ENCODE measurements at places on chromosomes 1 and 21.

DNA sequence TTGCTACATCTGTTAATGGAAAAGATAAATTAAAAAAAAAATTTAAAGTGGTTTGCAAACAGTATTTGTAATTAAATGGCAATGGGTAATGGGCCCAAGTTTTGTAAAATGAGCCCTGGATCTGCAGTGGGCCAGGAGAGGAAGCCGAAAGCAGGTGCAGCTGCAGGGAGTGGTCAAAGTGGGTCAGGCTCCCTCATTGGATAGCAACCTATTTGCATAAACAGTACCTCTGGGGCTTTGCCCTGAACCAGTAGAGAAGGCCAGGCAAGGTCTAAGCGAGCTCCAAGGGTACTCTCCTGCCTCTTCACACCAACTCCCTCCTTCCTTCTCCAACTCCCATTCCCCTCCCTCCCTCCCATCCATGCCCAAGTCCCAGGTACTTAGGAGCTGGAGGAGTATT, 138.9 kb downstream of the HMGB4 start:
- DNase-seq = no peak

DNA sequence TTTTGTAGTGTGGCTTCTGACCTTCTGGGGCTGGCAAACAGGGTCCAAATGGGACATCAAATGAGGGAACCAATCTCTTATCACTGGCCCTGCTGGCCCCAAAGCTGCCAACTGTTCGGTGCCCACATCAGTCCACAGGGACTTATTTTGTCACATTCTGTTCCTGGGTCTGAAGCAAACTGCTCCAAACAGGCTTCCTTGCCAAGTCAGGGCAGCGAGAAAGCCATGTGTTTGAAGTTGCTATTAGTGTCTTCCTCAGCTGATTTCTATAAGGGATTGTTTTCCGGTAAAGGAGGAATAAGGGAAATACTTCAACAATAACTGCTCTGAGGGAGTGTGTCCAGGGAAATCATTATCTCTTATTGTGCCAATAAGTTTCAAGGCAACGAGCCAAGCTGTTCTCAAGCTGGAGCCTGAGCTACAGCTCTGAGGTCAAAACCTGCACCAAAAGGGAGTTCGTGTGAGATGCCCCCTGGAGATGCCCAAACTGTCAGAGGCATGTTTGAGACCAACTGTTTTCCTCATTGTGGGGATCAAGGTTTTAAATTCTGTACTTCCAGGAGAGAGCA, 381.4 kb upstream of the PROX1 start:
- DNase-seq = no peak

DNA sequence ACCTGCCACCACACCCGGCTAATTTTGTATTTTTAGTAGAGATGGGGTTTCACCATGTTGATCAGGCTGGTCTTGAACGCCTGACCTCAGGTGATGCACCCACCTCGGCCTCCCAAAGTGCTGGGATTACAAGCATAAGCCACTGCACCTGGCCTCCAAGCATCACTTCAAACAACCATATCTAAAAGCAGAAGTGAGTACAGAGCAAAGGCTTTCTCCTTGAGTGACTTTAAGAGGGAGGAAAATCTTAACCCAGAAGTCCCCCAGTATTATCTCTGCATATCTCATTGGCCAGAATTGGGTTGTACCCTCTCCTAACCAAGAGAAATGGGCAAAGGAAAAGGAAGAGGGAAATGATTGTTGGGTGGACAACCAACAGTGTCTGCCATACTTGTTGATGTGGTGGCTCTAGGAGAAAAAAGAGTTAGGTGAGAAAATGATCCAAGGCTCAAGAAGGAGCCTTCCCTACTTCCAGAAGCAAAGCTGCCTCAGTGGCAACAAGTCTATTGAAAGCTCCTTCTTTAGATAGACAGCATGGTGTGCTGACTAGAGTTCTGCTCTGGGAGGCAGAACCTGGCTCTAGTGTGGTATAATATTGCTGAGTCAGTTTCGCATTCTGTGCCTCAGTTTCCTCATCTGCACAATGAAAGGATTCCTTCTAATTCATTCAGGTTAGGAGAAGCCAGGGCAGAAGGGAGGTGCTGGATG, 16.8 kb upstream of the FOXE3 start:
- DNase-seq = no peak

DNA sequence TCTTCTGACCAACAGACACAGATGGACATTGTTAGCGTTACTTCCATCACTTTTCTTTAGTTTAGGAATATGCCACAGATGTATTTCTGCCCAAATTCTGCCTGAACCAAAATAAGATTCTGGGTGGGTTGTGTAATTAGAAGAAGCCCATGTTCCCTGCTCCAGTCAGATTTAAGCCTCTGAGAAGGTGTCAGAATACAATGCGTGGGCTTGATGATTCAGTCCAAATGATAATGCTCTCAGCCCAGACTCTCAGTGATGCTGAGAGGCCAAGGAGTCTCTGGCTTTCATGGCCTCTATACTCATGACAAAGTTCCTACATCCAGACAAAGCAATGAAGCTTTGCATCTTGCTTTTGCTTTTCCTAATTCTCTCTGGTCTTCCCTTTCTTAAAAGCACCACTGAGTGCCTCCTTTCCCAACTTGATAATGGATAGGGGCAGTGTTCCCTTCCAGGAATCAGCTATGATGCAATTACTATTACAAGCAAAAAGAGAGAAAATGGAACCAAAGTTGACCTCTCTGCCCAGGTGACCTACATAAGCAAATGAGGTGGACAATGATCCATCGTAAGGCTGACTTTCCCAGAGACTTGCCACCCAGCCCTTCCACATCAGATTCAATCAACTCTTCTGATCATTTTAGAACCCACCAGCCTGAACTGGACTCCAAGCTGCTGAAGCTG, 8.8 kb downstream of the SEC16B start:
- no peak for DNase-seq

DNA sequence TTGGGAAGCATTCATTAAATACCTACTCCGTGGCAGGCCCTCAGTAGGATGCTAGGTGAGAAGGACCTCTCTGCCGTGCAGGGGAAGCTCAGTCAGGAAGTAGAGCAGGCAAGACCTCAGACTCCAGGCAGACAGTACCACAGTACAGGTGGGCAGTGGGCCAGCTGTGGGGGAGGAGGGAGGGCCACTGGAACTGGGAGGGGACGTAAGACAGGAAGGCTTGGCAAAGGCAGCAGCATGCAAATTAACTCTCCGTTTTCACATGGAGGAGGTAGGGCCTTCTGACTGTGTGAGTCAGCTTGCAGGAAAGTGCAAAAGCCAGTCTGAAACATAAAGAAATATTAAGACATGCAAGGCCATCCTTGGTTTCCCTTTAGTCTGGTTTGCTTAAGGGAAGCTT, 157.7 kb downstream of the TRIM33 start:
- peak; percentile 47 for DNase-seq

GRCh38 chr1:158121604-158122254, 59.0 kb upstream of the CD1D start:
- DNase-seq = peak; percentile 60

DNA sequence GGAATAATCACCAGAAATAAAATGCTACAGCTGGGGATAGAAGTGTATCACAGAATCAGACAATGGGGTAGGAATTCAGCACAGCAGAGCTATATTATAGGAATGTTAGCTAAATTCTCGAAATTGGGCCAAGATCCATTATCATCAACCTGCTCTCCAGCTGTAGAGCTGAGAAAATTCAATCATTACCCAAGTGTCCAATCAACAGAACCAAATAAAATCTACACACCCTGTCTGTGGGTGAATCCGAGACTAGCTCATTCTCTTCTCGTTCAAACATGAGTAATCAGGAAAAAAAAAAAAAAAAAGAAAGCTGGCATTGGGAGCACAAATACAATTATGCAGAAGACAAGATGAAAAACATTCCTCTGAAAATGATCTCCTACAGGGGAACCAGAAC, 119.2 kb downstream of the CDC7 start:
- no peak for DNase-seq

DNA sequence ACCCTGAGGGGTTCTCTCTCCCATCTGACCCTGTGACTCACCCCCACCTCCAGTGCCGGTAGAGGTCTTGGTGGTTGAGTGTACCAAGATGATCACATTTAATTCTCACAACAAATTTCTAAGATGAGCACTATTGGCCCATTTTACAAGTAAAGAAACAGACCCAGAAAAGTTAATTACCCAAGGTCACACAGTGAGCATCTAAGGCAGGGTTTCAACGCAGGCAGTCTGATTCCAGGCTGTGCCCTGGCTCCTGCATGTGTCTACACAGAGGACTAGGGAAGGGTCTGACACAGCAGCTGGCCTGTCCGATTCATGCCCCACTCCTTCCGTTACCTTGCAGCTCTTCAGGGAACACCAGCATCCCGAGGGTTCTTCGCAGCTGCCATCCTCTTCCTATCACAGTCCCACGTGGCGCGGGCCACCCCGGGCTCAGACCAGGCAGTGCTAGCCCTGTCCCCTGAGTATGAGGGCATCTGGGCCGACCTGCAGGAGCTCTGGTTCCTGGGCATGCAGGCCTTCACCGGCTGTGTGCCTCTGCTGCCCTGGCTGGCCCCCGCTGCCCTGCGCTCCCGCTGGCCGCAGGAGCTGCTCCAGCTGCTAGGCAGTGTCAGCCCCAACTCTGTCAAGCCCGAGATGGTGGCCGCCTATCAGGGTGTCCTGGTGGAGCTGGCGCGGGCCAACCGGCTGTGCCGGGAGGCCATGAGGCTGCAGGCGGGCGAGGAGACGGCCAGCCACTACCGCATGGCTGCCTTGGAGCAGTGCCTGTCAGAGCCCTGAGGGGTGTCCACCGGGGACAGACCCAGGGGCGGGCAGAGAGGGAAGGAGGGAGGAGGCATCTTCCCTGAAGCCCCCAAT, 7.5 kb downstream of the NCDN start:
- DNase-seq = no peak

DNA sequence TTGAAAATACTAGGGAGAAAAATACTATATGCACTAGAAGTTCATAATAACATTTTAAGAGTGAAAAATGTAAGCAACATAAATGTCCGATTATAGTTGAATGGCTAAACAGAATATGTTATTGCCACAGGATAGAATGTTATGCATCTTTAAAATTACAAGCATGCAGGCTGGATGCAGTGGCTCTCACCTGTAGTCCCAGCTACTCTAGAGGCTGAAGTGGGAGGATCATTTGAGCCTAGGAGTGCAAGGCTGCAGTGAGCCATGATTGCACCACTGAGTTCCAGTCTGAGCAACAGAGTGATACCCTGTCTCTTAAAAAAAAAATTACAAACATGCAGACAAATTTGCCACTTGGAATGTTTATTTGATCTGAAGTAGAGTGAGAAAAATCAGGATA, 3.0 kb upstream of the BATF3 start:
- DNase-seq = no peak

DNA sequence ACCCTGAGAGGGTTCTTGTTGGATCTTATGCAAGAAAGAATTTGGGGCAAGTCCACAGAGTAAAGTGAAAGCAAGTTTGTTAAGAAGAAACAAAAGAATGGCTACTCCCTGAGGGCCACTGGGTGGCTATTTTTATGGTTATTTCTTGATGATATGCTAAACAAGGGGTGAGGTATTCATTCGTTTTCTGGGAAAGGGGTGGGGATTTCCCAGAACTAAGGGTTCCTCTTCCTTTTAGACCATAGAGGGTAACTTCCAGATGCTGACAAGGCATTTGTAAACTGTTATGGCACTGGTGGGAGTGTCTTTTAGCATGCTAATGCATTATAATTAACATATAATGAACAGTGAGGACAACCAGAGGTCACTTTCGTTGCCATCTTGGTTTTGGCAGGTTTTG, 18.2 kb upstream of the IFI6 start:
- DNase-seq = no peak

DNA sequence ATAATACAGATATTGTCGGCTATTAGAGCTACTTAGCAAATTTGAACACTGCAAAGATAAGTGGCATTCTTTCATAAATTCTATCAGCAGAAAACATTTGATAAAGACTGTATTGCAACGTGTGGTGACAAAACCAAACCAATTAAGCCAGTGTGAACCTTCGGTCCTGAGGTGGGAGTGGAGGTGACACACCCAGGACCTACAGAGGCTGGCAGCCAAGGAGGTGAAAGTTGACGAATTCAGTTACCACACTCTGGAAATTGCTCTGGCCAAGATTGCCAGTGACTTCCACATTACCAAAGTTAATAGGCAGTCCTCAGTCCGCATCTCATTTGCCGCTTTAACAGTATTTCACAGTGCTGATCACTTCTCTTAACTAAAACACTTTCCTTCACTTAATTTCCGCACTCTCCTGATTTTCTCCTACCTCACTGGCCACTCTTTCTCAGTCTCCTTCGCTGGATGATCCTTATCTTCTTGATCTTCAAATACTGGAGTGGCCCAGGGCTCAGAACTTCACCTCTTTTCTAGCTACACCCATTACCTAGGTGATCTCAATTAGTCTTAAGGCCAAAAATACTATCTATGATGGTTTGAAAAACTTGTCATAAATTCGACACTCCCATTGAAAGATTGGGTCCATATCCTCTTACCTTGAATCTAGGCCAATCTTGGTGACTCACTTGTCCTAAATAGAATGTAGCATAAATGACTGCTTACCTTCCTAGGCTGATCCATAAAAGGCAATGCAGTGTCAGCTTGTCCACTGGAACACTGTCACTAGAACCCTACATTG, 5.1 kb upstream of the CDC42BPA start:
- DNase-seq = no peak

GRCh38 chr1:229778794-229779193, 152.7 kb downstream of the URB2 start:
- DNase-seq = no peak

GRCh38 chr1:67601539-67601938, 83.5 kb upstream of the GADD45A start:
- no peak for DNase-seq

- DNase-seq = no peak
Measured at GRCh38 chr1:207811920-207812720, 60.3 kb downstream of the CD46 start.

DNA sequence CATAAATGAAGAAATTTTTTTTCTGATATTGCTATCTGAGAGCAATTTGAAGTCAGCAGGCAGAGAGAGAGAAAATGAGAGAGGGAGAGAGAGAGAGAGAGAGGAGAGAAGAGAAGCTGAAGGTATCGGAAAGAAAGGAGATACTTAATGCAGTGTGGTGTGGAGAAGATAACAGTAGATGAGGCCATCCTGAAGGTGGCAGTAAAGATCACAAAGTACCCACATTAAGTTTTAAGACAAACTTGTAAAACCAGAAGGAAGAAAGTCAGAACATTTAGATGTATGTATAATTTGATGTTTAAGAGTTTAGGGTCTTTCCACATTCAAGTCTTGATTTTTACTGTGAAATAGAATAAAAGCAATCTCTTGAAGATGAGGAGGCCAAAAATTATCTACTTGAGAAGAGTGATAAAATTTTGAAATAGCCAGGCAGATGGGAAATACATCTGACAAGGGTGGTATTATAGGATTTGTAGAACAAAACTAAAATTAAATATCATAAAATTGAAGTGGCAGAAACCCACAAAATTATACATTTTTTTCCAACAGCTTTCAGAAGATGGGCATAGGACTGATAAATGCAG, 1753.4 kb downstream of the MRPL39 start:
- DNase-seq = peak; percentile 50

DNA sequence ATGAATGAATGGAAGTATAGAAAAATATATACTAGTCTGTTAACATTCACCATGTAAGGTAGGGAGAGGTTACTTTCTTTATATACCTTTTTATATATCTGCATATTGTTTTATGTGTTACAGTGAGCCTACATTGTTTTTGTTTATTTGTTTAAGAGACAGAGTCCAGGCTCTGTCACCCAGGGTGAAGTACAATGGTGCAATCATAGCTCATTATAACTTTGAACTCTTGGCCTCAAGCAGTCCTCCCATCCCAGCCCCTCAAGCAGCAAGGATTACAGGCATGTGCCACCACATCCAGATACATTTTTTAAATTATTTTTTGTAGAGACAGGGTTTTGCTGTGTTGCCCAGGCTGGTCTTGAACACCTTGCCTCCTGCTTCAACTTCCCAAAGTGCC, 7.4 kb upstream of the SCYL3 start:
- no peak for DNase-seq

Data from Jurkat, Clone E6-1 (cell line).